WTC11 (cell line): ENCODE measurements at places on chromosomes 3 and 15. TPM values are rescaled to one million over a fixed set of nuclear protein-coding genes. Genes with fewer than 3 reads are reported as not detected.
A peak's percentile ranks its signal among the peaks of the same experiment; 100 is the strongest.

GRCh38 chr3:78725703-78726246 is 1042.0 kb downstream of the ROBO1 start:
- H3K27ac ChIP-seq = peak overlapping the region; percentile 43; the same call in 1 of the 2 replicates
- no peak overlapping the region for H3K4me3 ChIP-seq
- peaks cover 3% of the 10 kb centered on the region; the same call in 1 of the 2 replicates for H3K36me3 ChIP-seq

DNA sequence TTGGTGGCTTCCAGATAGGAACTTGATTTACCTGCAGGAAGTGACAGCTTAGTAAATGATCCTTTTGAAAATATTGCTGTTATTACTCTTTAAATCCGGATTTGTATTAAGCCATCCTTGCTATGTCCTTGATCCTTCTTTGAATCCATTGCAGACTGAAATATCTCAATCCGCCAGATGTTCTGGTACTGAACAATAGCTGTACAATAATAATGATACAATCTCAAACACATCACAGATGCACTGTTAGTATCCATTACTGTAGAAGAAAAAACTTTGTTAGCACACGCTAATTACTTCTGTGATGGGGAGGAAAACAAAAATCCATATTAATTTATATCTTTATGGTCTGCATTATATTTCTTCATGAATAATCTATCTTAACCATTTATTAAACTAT is 202.3 kb downstream of the CNTN4 start:
- no peaks in the 10 kb centered on the region; the same call in 1 of the 2 replicates for H3K27me3 ChIP-seq
- no peak for DNase-seq
- no peak overlapping the region for H3K27ac ChIP-seq
- no peaks in the 10 kb centered on the region for H3K4me1 ChIP-seq
- H3K4me3 ChIP-seq = no peak overlapping the region

GRCh38 chr3:189570916-189571315 is 60.3 kb upstream of the TP63 start:
- H3K4me1 ChIP-seq = no peaks in the 10 kb centered on the region
- H3K4me3 ChIP-seq = no peak overlapping the region
- H3K36me3 ChIP-seq = no peaks in the 10 kb centered on the region
- no peak for DNase-seq
- H3K27me3 ChIP-seq = no peaks in the 10 kb centered on the region
- H3K27ac ChIP-seq = no peak overlapping the region

- no peaks in the 10 kb centered on the region for H3K36me3 ChIP-seq
- H3K27ac ChIP-seq = no peak overlapping the region
- no peaks in the 10 kb centered on the region for H3K27me3 ChIP-seq
Measured at GRCh38 chr3:127370906-127371305, 83.1 kb upstream of the PRR20G start.

- H3K27me3 ChIP-seq = no peaks in the 10 kb centered on the region
- no peaks in the 10 kb centered on the region for H3K4me1 ChIP-seq
- no peak overlapping the region for H3K27ac ChIP-seq
- no peak for DNase-seq
- no peak overlapping the region for H3K4me3 ChIP-seq
Measured at GRCh38 chr3:142088522-142088921, 60.8 kb downstream of the TFDP2 start.

DNA sequence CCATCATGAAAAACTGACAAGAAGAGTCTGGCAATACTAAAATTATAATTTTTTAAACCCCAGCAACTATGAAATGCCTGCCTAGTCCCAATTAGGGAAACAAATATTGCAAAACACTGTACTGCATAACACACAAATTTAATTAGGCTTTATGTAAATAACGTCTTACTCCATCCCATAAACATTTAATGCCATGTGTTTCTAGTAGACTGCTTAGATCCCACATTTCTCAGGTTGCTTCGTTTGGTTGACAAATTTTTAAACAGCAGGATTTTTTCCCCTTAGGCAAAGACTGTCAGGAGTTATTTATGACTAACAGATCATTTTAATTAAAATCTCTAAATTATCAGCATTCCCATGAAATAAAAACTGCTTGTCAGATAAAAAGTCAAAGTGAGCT is 29.9 kb downstream of the EIF2AK4 start:
- no peak overlapping the region for H3K27ac ChIP-seq
- no peak for DNase-seq
- peaks cover 47% of the 10 kb centered on the region for H3K36me3 ChIP-seq
- no peaks in the 10 kb centered on the region for H3K4me1 ChIP-seq
- H3K27me3 ChIP-seq = no peaks in the 10 kb centered on the region

- no peak for DNase-seq
- H3K4me1 ChIP-seq = peaks cover 11% of the 10 kb centered on the region
Measured at GRCh38 chr15:69337138-69337537, 38.4 kb downstream of the PAQR5 start.

- H3K27me3 ChIP-seq = no peaks in the 10 kb centered on the region
- H3K27ac ChIP-seq = peak overlapping the region; percentile 97
- H3K36me3 ChIP-seq = peaks cover 16% of the 10 kb centered on the region; the same call in 1 of the 2 replicates
- peaks cover 27% of the 10 kb centered on the region for H3K4me1 ChIP-seq
- DNase-seq = peak; percentile 96
Measured at GRCh38 chr3:131361464-131362421, 19.8 kb upstream of the NUDT16 start.

- H3K27ac ChIP-seq = no peak overlapping the region
- peaks cover 28% of the 10 kb centered on the region for H3K4me1 ChIP-seq
- H3K27me3 ChIP-seq = no peaks in the 10 kb centered on the region
- H3K4me3 ChIP-seq = no peak overlapping the region
Measured at GRCh38 chr15:73687351-73687750, 3.2 kb downstream of the CD276 start.

DNA sequence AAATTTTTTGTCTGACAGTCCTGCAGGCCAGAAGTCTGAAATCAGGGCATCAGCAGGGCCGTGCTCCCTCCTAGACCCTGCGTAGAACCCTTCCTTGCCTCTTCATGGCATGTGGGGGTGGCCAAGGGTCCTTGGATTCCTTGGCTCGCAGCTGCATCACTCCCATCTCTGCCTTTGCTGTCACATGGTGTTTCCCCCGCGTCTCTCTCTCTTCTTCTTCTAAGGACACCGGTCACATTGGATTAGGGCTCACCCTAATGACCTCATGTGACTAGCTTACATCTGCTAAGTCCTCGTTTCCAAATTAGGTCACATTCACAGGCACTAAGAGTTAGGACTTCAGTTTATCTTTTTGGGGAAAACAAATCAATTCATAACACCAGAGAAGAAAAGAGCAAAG is 12.0 kb downstream of the SLCO3A1 start:
- no peak overlapping the region for H3K4me3 ChIP-seq
- peaks cover 38% of the 10 kb centered on the region for H3K4me1 ChIP-seq
- DNase-seq = no peak
- no peaks in the 10 kb centered on the region for H3K27me3 ChIP-seq

DNA sequence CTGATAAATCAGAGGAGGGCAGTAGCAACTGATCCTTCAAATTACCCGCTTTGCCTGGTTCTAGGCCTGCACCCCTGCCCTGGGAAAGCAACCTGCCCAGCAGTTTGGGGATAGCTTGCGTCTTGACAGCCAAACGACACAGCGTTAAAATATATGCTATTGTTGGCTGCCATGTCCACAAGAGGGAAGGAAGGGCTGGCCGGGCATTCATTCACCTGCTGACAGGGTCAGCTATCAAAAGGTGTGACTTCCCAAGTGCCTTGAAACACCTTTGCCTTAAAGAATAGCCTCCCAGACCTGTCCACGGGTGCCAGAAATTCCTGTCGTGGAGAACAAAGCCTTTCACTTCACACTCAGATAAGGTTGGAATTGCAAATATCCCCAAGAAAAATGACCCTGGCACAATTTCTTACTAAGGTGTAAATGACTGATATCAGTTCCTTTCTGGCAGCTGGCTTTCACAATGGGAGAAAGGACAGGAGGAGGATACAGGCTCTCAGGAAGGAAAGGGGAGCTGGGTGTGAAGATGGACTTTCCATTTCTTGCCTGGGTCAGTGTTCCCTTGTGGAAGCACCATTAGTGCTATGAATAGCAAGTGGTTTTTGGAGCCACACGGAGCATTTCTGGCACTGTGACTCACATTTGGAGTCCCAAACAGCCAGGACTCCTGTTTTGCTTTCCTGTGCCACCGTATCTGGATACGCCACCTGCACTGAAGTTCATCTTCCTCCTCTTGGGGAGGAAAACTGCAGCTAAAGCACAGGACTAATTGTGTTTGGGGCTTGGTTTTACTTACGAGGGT is 19.2 kb downstream of the ALDH1A3 start:
- DNase-seq = no peak
- H3K27me3 ChIP-seq = no peaks in the 10 kb centered on the region
- peak overlapping the region; percentile 27; the same call in 1 of the 2 replicates for H3K27ac ChIP-seq

- no peak for DNase-seq
- H3K4me3 ChIP-seq = no peak overlapping the region
- H3K27me3 ChIP-seq = no peaks in the 10 kb centered on the region
- H3K27ac ChIP-seq = no peak overlapping the region
Measured at GRCh38 chr3:50417637-50418033, 58.3 kb upstream of the TMEM115 start.

DNA sequence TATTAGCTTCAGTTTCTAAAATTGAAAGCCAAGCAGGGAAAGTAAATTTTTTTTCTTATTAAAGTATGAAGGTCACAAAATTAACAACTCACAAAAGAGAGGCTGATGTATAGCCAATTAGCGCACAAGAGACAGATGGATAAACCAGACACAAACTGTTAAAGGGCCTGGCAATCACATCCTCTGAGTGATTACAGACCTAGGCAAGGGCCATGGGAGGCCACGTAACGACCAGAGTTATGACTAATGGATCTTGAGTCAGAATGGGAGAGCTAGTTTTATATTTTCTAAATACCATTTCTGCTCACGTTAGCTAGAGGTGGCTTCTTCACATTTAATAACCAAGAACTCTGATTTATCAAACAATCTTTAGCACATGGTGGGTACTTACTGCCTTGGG is 17.8 kb upstream of the SCAMP5 start:
- no peaks in the 10 kb centered on the region for H3K36me3 ChIP-seq
- H3K4me1 ChIP-seq = no peaks in the 10 kb centered on the region
- no peaks in the 10 kb centered on the region for H3K27me3 ChIP-seq
- H3K27ac ChIP-seq = no peak overlapping the region
- no peak overlapping the region for H3K4me3 ChIP-seq
- no peak for DNase-seq

GRCh38 chr3:131796111-131796510 is 238.7 kb downstream of the CPNE4 start:
- peaks cover 15% of the 10 kb centered on the region for H3K27me3 ChIP-seq
- H3K36me3 ChIP-seq = no peaks in the 10 kb centered on the region
- no peak for DNase-seq
- H3K4me1 ChIP-seq = peaks cover 38% of the 10 kb centered on the region

GRCh38 chr3:140910860-140911259 is 30.8 kb upstream of the SLC25A36 start:
- 0 out of 2 replicates have a peak, but pooled peaks cover 2% of the 10 kb centered on the region for H3K4me1 ChIP-seq
- H3K27me3 ChIP-seq = peaks cover 15% of the 10 kb centered on the region
- H3K4me3 ChIP-seq = peak overlapping the region; percentile 71
- DNase-seq = no peak
- 0 out of 2 replicates have a peak overlapping the region, but pooled peaks have one; percentile 22 for H3K27ac ChIP-seq
- H3K36me3 ChIP-seq = no peaks in the 10 kb centered on the region

GRCh38 chr15:48554112-48554511 is 91.4 kb downstream of the FBN1 start:
- H3K27ac ChIP-seq = no peak overlapping the region
- DNase-seq = no peak
- H3K4me1 ChIP-seq = peaks cover under 1% of the 10 kb centered on the region; the same call in 1 of the 2 replicates
- no peak overlapping the region for H3K4me3 ChIP-seq
- H3K27me3 ChIP-seq = no peaks in the 10 kb centered on the region

DNA sequence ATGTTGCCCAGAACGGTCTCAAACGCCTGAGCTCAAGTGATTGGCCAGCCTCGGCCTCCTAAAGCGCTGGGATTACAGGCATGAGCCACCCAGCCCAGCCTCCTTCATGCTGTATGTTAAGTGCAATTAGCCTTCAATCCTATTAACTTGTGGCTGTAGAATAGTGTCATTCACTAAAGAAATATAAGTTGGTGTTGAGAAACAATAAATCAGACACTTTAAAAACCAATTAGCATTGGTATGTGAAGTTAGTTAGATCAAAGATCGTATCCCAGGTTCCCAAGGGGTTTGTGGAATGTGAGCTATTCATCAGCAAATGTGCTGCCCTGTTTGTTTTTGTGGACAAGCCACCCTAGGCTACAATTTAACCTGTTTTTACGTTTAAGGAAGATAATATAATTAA is 11.0 kb upstream of the PIK3CB start:
- H3K4me3 ChIP-seq = peak overlapping the region; percentile 30; the same call in 1 of the 2 replicates
- peaks cover 55% of the 10 kb centered on the region for H3K4me1 ChIP-seq
- no peaks in the 10 kb centered on the region for H3K27me3 ChIP-seq
- H3K27ac ChIP-seq = peak overlapping the region; percentile 98
- DNase-seq = no peak

DNA sequence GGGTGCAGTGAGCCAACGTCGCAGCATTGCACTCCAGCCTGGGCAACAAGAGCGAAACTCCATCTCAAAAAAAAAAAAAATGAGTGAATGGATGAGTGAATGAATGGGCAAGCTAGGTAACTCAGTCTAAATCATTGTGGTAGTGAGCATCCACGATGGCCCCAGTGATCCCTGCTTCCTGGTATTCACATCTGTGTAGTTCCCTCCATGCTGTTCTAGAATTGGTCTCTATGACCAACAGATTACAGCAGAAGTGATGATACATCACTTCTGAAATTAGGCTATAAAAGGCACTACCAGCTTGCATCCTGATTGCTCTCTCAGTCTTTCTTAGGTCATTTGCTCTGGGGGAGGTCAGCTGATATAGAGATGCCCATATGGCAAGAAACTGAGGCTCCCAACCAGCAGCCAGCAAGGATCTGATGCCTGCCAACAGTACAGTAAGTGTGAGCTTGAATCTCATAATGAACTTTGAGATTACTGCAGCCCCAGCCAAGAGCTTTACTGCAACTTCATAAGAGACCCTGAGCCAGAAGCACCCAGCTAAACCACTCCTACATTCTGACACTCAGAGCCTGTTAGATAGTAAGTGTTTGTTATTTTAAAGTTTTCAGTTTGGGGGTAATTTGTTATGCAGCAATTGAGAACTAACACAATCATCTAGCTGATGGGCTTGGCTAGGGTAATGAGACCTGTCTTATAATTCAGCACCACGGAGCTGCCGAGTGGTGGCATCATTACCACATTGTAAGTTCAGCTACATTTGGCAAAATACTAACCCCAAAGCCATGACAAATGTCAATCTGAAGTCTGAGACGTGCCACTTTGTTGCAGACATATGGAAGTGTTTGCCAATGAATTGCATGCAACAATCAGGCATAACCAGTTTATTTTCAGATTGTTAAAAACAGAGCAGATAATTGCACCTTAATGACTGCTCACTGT is 53.0 kb downstream of the KLHL6 start:
- peaks cover 4% of the 10 kb centered on the region; the same call in 1 of the 2 replicates for H3K27me3 ChIP-seq
- peaks cover 4% of the 10 kb centered on the region; the same call in 1 of the 2 replicates for H3K4me1 ChIP-seq
- H3K36me3 ChIP-seq = no peaks in the 10 kb centered on the region

The KLHL6 gene
- 0.11 to 0.23 TPM (median 0.18 TPM) in 3 replicates for total RNA-seq

The SST gene
- total RNA-seq = 0.32 to 0.70 TPM in 2 of 3 replicates, not detected in the other

The CCDC39 gene
- 0.44 to 0.98 TPM in 2 of 3 replicates, not detected in the other for total RNA-seq

The BCHE gene
- 1.7 to 2.3 TPM (median 2.2 TPM) in 3 replicates for total RNA-seq

The C3orf85 gene
- not detected in 3 replicates for total RNA-seq

The LTF gene
- 0.14 to 0.30 TPM (median 0.22 TPM) in 3 replicates for total RNA-seq

The GASK1A gene
- 7.1 to 9.6 TPM (median 7.7 TPM) in 3 replicates for total RNA-seq

The MAP1A gene
- total RNA-seq = 1.1 to 2.2 TPM (median 1.1 TPM) in 3 replicates

The MESP1 gene
- total RNA-seq = 0.32 to 0.50 TPM (median 0.41 TPM) in 3 replicates

The SNX1 gene
- 60.2 to 65.7 TPM (median 61.8 TPM) in 3 replicates for total RNA-seq

The TMEM266 gene
- 5.6 to 8.6 TPM (median 6.2 TPM) in 3 replicates for total RNA-seq

The CLSTN2 gene
- 0.32 to 0.46 TPM (median 0.35 TPM) in 3 replicates for total RNA-seq

The C3orf62 gene
- 2.1 to 2.5 TPM (median 2.4 TPM) in 3 replicates for total RNA-seq

The CFAP100 gene
- total RNA-seq = 0.41 TPM in 1 of 3 replicates, not detected in the others

The IL5RA gene
- total RNA-seq = not detected in 3 replicates

The SERINC4 gene
- total RNA-seq = 0.09 to 0.16 TPM in 2 of 3 replicates, not detected in the other

The CCR3 gene
- total RNA-seq = not detected in 3 replicates

The CSK gene
- 55.1 to 55.9 TPM (median 55.3 TPM) in 3 replicates for total RNA-seq

The RTP4 gene
- not detected in 3 replicates for total RNA-seq

The ZDHHC3 gene
- total RNA-seq = 57.7 to 59.1 TPM (median 58.0 TPM) in 3 replicates
